ENCODE measurements at places on chromosomes 1 and 21.

GRCh38 chr1:229191066-229191674 is 79.7 kb upstream of the RAB4A start:
- no peak for DNase-seq

- DNase-seq, result peak; percentile 70
Observed at GRCh38 chr1:20151906-20152598, 12.9 kb downstream of the PLA2G2F start.

DNA sequence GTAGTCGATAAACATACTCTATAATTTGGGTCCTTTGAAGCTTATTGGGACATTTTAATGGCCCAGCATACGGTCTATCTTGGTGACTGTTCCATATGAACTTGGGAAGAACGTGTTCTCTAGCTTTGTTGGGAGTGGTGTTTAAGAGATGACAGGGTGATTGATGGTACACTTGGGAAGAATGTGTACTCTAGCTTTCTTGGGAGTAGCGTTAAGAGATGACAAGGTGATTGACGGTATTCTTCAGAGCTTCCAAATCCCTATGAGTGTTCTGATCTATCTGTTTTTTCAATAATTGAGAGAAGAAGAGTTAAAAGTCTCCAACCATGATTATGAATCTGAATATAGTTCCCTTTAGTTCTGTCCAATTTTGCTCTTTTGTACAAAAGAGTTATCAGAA is 9.4 kb downstream of the NPHP4 start:
- no peak for DNase-seq

DNA sequence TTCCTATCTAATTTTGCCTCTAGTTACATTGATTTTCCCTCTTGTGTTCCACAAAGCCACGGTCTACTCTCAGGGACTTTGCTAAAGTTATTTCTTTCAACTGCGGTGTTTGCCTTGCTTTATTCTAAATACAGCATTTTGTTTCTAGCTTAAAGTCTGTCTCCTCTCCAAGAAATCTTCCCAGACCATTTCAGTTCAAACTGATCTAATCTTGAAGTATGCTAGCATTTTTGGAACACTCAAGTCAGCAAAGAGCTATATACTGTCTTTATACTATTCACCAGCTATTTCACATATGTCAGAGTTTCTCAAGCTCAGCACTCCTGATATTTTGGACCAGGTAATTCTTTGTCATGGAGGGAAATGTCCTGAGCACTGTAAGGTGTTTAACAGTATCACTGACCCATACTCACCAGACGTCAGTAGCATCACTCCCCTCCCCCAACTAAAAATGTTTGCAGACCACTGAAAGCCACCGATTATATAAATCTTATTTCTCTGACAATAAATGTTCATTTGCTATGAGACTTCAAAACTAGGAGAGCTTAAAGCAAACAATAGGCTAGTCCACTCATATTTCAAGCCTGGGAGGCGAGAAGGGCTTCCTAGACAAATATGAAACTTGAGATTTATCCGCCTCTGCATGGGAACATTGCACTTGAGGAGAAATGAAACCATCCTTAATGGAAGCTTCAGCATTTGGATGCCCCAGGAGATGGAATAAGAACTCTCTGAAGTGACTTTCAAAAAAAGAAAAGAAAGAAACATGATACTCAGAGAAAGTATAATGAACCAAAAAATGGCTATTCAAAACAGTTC is 81.1 kb downstream of the KIAA0319L start:
- no peak for DNase-seq
